Central memory CD4-positive, alpha-beta T cell (primary cell): ENCODE measurements at places on chromosomes 5 and 9.

GRCh38 chr9:27451207-27451797 is 72.8 kb upstream of the IFNK start:
- no peak for DNase-seq

- DNase-seq = no peak
Observed at GRCh38 chr5:153598099-153598498, 107.6 kb downstream of the GRIA1 start.

- DNase-seq = no peak
Observed at GRCh38 chr9:118635416-118635815, 733.8 kb downstream of the BRINP1 start.

GRCh38 chr9:110143950-110144545 is 63.9 kb downstream of the C9orf152 start:
- DNase-seq = no peak

DNA sequence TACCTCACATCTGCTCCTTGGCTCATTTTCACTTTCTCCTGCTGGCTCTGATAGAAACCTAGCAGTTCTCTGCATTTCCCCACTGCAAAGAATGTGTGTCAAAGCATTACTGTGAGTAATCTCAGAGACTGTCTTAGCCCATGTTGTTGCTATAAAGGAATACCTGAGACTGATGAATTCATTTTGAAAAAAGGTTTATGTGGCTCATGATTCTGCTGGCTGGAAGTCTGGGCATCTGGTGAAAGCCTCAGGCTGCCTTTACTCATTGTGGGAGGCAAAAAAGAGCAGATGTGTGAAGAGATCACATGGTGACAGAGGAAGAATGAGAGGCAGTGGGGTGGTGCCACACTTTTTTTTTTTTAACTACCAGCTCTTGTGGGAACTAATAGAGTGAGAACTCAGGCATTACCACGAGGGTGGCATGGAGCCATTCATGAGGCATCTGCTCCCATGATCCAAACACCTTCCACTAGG is 191.6 kb upstream of the CTNND2 start:
- DNase-seq = no peak

GRCh38 chr5:147050172-147050571 is 171.6 kb upstream of the PPP2R2B start:
- DNase-seq = no peak

GRCh38 chr9:87499424-87500017 is 1.9 kb downstream of the DAPK1 start:
- no peak for DNase-seq

DNA sequence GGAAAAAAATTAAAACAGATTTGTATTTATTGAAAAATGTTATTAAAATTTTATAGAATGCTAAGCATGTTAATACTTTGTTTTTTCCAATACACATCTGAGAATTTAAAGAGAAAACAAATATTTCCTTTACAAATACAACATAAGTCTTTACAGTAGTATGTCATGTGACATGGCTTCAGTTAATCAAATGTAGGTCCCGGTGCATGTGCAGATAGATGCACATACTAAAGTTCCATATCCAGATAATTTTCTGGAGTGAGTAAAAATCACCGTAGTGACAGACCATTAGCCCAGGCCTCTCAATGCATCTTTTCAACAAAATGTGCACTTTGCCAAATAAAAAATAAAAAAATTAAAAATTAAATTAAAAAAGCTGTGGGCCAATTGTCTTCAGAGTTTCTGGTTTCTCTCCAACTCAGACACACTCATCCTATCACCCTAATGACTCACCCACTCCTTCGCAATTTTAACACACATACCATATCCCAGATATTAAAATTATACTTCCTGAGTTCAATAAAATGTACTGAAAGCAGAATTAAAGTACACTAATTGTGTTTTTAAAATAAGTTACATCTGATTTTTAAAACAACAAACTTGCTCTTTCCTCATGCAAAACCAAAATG is 508.1 kb downstream of the NR2F1-AS1 start:
- no peak for DNase-seq

DNA sequence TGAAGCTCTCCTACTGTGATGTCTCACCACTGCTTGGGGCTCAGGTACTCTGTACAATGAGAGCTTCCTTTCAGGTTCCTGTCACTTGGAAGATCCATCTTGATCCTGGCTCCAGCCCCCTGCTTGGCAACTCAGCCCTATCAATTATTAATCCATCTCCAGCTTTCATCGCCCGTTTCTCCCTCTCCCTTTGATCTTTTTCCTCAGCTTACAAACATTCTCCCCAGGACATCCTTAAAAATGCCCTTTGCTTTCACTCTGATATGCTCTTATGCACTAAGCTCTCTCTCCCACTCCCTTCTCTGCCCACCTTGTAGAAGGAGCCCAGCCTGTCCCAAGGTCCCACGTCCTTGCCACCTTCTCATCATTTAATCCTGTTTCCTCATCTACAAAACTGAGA is 109.0 kb downstream of the FRMD3 start:
- DNase-seq = no peak

DNA sequence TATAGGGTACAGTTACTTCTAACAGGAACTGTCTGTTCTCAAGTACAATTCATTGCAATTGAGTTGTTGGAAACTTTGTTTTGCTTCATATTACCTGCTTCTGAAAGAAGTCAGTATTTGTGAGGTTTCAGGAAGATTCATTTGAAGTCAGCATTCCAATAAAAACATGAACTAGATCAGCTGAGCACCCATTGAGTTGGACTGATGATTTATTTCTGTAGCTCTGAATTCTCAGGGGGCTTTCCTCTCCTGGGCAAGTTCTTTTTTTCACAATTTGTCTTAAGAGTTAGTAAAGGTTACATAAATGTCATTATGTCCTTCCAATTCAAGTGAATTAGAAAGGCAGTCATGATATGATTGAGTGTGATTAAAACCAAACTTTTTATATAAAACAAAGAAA is 16.2 kb upstream of the KIF2A start:
- no peak for DNase-seq

DNA sequence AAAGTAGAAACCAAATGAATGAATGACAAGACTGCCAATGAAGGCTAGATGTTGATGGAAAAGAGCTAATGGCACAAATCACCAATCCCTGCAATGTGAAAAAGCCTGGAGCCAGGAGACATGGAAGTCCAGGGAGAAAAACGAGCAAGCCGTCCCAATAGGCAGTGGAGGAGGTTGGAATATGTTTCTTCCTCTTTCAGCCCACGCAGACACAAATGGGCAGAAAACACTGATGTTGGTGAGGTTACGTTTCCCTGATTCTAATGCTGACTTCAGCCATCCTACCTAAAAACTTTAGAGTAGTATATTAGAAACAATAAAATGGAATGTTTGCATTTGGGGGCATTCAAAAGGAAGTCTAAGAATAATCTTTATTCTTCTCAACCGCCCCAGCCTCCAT is 23.9 kb upstream of the KIF2A start:
- DNase-seq = no peak
